ENCODE measurements at places on chromosomes 3 and 15.

- DNase-seq: no peak
Observed at GRCh38 chr15:43769584-43770228, 7.1 kb downstream of the ELL3 start.

DNA sequence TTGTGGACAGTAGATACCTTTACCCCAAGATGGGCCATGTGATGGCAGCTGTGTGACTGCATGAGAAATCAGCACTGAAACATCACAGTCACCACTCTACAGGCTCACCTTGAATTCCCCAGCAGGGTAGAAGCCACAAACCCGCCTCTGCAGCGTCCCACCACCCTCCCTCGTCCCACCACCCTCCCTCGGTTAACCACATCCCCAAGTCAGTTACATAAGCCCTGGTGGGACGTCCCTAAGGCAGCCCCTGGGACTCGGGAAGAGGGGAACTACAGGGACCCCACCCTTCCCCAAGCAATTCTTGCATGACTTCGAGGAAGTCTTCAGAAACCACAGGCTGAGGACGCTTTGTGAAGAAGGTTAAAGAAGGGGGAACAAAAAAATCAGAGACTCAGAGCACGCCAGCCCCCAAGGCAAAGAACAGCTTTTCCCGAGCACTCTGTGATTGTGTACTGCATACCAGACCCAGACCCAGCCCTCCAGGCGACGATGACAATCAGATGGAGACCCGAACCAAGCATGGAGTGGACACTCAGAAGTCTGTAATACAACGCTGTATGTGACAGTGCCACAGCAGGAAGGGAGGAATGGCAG, 60.5 kb downstream of the SH3BP5 start:
- no peak for DNase-seq

DNA sequence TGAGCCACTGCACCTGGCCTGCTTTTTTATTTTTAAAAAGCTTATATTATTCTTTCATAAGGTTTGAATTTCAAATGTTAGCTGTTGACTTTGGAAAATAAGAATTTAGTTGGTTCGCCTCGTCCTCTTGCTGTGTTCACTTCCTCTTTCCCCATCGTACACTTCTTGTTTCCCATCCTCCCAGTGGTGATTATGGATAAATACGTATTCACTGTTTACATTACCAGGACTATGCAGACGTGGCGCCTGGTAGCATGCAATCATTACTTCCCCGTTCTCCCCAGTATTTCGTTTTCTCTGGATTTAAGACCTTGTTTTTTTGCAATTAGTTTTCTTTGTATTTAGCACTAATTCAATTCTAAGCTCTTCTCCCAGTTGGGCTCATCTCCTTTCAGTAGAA, 70.1 kb downstream of the LMLN start:
- DNase-seq: no peak

DNA sequence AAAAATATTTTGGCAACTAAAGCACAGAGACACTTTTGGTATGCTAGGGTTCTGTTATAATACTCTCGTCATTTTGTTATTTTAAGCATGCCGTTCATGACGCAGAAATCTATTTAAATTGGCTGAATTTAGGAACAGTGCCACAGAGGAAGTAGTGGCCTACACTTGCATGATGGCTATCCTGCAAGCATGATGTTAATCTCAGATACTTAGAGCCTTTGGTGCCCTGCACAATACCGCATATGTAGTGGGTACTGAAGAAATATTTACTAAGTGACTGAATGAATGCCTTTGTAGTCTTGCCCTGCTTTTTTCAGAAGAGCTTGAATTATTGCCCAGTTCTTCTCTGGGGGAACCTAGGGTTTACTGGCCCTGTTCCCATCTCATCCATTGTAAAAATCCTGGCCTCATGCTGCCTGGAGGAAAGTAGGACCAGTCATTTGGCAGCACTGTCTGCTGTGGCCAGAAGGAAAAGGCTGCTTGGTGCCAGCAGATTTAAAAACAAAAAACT, 79.0 kb downstream of the SERPINI1 start:
- DNase-seq: peak; percentile 17

GRCh38 chr15:77026501-77027110, 31.7 kb downstream of the PSTPIP1 start:
- no peak for DNase-seq

DNA sequence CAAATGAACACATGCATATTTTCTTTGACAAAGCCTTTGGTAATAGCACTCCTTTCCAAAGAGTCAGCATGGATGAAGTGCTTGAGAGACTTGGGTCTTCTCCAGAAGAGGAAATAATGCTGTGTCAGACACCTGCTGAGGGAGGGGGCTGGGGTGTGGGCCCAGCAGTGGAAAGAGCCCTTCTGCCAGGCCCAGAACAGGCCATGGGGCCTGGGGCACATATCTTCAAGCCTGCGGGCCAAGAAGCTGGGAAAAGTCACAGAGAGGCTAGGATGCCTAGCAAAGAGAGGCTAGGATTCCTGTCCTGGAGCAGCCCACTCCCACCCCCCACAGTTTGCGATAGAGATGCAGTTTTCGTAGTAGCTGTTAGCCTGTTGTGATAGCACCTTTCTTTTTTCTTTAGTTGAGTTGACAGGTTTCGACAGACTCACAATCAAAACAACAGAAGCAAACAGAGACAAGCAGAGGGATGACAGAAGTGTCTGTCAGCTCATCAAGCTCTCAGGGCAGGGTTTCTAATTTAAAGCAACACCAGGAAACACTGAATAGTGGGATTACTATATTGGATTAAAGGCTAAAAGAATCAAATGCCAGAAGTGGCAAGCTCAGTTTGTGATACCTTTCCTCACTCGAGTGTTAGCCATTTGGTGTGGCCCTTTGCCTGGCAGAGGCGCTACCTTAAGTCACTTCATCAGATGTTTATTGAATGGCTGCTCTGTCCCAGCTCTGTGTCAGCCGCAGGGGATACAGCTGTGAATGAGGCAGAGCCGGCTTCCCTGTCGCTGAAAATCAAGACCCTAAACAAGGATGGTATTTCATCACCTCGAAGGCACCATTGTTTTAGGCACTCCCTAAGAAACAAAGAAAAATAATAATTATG, 19.0 kb downstream of the CMTM7 start:
- no peak for DNase-seq

- DNase-seq: no peak
Observed at GRCh38 chr15:34275154-34275553, 50.3 kb downstream of the EMC4 start.

- DNase-seq: no peak
Observed at GRCh38 chr15:56939257-56939656, 20.8 kb downstream of the TCF12 start.

DNA sequence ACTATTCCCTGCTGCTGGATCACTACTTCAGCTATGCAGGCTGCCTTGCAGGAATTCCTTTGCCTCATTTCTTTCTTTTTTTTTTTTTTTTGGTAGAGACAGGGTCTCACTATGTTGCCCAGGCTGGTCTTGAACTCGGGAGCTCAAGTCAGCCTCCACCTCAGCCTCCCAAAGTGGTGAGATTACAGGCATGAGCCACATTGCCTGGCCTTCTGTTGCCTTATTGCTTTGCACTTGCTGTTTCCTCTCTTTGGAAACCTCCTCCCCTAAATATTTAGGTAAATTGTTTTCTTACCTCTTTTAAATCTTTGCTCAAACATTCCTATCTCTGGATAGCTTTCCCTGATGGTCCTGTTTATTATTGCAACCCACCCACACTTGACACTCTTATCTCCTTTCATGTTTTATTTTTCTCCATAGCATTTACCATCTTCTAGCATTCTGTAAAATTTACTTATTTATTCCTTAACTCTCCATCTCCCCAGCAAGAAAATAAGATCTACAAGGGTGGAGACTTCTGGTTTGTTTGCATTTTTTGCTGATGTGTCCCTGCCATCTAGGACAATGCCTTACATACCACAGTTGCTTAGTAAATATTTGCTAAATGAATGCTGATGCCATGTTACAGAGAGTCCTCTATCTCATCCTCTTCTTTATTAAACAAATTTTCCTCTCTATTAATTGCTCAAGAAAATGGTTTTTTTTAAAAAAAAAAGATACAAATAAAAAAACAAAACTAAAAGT, 134.8 kb downstream of the P2RY1 start:
- DNase-seq: no peak

- DNase-seq: no peak
Observed at GRCh38 chr3:166955201-166955939, 424.7 kb downstream of the ZBBX start.

DNA sequence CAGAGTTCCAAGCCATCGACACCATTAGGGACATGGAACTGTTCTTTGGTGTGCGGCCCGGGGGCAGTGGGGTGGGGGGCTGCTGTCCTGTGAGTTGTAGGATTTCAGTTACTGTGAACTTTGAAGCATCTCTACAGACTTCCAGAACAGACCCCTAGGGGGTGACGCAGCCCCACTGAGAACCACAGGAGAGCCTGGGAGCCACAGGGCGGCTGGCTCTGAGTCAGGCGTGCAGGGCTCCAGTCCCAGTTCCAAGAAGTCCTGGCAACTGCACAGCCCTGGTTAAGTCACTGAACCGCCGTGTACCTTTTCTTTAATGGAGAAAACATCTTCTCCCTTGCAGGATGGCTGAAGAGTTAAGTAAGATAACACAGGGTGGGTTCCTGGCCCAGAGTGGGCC, 23.5 kb upstream of the LRTM1 start:
- no peak for DNase-seq

- peak; percentile 36 for DNase-seq
Observed at GRCh38 chr15:40274350-40275274, 8.3 kb downstream of the ANKRD63 start.

DNA sequence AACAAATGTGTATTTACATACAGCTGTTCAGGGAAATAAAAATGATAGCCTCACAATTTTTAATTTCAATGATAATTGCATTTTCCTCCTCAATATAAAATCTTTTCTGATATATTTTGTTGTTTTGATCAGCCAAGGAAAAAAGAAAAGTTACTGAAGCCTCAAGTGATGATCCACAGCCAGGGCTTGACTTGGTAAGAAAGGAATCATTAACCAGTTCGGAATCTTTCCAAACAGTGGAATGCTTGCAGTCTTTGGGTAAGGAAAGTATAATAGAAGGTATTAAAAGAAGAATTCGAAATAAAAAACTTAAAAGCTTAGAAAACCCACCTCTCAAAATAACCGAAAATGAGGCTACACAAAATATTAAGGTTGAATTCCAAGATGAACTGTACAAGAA, 1.0 kb downstream of the TOPAZ1 start:
- DNase-seq: no peak

DNA sequence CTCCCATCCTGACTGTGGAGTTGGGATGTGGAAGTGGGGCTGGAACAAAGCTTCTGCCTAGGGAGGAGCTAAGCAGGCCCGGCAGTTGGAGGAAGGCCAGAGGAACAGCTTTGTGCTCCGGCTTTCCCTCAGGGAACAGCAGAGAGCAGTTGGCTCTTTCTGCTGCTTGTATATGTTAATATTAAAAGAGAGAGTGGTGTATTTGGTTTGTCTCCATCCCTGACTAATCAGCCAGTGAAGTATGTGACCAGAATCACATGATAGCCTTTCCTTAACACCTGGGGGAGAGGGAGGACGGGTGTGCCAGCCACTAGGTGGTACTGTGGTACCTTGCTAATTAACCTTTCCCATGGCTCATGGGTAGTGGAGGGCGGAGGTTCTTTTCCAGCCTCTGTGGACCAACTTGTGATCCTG, 10.0 kb downstream of the EIF2B5 start:
- DNase-seq: no peak

GRCh38 chr15:49621401-49621811, 558 bp downstream of the DTWD1 start:
- no peak for DNase-seq

- no peak for DNase-seq
Observed at GRCh38 chr15:22226034-22226790, 145.9 kb downstream of the OR4M2 start.

- DNase-seq: no peak
Observed at GRCh38 chr15:64122936-64123351, 27.2 kb downstream of the SNX1 start.

GRCh38 chr15:100879464-100880138, at the start of gene ALDH1A3:
Gene ALDH1A3, plus strand, starts transcription at chr15:100879831. Its CDS starts 77 bp downstream, at chr15:100879908.
- DNase-seq: no peak

- DNase-seq: no peak
Observed at GRCh38 chr15:26771578-26772153, 1.2 kb downstream of the GABRB3 start.

GRCh38 chr3:126197854-126198584, 17.6 kb upstream of the ALDH1L1 start:
- no peak for DNase-seq

DNA sequence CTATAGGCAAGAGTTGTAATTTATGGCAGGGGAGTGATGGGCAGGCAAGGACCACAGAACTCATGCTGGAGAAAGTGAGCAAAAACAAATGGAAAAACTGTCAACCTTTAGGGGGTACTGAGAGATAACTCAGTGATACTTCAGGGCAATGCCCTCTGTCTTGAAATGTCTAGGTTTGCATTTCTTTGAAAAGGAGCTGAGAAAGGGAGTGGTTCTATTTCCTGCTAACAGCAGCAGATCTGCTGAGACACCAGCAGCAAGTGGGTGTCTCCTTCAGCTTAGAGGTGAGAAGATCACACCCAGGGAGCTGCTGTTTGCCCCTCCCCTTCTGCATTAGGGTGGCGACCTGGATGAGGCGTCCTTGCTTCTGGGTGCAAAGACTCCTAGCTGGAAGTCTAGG, 42.3 kb upstream of the XIRP1 start:
- DNase-seq: no peak

DNA sequence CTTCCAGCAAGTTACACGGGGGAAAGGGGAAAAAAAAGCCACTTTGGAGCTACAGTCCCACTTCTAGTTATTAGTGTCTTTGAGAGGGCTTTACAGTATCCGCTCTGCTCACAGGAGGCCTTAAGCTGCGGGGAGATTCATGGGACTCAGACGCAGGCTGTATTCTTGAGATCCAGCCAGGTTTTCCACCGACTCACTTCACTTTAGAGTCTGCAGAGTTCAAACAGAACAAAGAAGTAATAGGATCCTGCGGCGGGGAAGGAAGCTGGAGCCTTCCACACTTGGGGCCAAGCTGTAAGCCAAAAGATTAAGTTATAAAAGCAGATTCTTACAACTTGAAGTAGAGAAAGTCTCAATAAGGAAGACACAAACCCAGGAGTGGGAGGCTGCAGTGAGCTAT, 60.2 kb upstream of the FAM174B start:
- peak; percentile 42 for DNase-seq

GRCh38 chr3:152389316-152389934, 120.7 kb downstream of the MBNL1 start:
- DNase-seq: no peak

DNA sequence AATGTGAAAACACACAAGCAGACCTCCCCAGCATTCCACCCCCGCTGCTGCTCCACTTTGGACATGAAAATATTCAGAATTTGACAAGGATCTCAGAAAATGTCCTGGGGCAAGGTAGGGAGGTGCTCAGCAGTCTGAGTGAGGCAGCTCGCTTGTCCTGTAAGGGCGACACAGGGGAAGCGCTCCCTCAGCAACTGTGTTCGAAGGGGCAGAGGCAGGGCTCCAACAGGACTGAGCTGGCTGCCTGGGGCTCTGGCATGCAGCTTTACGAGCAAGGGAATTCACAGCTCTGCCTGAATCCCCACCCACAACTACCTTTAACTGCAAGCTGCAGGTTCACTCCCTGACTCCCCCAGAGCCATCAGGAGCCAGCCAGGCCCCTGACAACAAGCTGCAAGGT, 287.0 kb upstream of the LYSMD4 start:
- DNase-seq: no peak

Data from urinary bladder (tissue), 4 donors.